Myocyte (in vitro differentiated cells): ENCODE measurements at places on chromosomes 11 and 22.

GRCh38 chr11:45102361-45102809, 44.1 kb upstream of the PRDM11 start:
- DNase-seq: no peak

DNA sequence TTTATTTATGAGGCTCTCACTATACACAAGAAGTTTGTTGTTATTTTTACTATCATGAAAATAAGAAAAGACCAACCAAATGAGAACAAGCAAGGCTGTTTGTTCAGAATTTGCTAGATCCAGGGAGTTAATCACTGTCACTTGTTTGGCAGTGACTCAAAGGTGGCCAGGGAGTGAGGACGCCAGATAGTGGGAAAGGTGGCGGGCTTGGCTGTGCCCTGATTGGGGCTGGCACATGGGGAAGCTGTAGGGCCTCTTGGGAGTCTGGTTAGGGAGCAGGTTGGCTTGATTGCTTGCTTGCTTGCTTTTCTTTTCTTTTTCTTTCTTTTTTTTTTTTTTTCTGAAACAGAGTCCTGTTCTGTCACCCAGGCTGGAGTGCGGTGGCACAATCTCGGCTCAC, 53.1 kb upstream of the SLC22A12 start:
- no peak for DNase-seq

GRCh38 chr11:43825217-43825816, 55.3 kb upstream of the ALKBH3 start:
- peak; percentile 41 for DNase-seq

DNA sequence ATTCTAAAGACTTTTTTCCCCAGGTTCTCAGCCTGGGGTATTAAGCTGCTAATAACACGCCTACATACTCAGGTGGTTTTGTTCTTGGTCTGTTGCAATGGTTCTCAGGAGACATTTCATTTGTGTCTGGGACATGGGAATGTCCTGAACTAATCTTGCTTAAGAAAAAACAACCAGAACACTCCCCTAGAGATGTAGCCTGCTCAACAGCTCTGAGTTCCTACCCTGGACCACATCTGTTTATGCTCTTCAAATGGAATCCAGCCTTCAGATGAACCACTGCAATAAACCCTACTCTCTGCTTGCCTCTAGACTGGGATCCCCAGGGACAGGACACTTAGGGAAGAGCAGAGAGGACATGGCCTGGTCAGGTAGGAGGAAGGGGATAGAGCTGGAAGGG, 29.9 kb downstream of the RELT start:
- DNase-seq: no peak

DNA sequence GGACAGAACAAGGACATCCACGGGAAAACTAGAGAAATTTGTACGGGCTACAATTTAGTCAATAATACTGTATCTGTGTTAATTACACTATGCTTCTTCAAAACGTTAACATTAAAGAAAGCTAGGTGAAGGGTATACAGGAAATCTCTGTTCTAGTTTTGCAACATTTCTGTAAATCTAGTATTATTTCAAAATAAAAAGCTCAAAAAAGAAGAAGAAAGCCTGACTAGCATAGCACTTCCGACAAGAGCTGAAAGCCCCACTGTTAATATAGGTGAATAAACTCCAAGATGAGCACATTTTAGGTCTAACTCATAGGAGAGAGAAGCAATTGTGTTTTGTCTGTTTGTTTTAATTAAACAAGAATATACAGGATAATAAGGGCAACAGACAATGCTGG, 299.7 kb downstream of the TTC28 start:
- no peak for DNase-seq

DNA sequence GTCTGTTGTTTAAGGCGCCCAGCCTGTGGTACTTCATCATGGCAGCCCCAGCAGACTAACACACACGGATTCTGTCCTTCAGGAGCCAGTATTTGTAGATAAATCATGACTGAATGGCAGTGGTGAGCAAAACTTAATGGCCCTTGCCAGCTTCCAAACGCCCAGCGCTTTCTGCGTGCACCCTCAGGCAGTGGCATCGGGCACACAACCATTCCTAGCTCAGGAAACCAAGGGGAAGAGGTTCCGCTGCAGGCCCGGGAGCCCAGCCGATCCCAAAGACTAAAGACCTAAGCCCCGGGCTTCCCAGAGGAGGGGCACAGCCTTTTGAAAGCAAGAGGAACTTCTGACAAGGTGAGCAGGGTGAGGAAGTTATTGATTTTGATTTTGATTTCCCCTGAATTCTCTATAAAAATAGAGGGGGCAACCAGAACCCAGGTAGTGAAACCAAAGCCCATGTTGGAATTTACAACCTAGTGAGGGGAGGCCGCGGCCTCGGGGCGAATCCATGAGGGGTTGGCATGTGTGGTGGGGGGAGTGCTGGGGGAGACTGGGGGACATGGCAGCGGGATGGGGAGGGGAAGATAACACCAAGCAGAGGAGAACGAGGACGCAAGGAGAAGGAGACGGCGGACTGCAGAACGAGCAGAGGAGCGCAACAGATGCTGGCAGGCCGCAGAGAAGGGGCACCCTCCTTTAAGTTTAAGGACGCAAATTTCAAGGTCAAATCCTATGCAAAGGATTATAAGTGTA, 79.9 kb upstream of the SEPTIN5 start:
- no peak for DNase-seq

- peak; percentile 28 for DNase-seq
Observed at GRCh38 chr11:68904248-68904847, 657 bp downstream of the IGHMBP2 start.

- peak; percentile 52 for DNase-seq
Observed at GRCh38 chr11:87281496-87281895, 243.8 kb downstream of the TMEM135 start.

GRCh38 chr11:100925935-100926334, 203.7 kb downstream of the PGR start:
- no peak for DNase-seq

- DNase-seq: no peak
Observed at GRCh38 chr11:111624608-111625007, 22.4 kb downstream of the SIK2 start.

- peak; percentile 95 for DNase-seq
Observed at GRCh38 chr11:12288212-12288930, 89.0 kb upstream of the PARVA start.

- DNase-seq: no peak
Observed at GRCh38 chr11:2258501-2259465, 11.6 kb downstream of the ASCL2 start.

DNA sequence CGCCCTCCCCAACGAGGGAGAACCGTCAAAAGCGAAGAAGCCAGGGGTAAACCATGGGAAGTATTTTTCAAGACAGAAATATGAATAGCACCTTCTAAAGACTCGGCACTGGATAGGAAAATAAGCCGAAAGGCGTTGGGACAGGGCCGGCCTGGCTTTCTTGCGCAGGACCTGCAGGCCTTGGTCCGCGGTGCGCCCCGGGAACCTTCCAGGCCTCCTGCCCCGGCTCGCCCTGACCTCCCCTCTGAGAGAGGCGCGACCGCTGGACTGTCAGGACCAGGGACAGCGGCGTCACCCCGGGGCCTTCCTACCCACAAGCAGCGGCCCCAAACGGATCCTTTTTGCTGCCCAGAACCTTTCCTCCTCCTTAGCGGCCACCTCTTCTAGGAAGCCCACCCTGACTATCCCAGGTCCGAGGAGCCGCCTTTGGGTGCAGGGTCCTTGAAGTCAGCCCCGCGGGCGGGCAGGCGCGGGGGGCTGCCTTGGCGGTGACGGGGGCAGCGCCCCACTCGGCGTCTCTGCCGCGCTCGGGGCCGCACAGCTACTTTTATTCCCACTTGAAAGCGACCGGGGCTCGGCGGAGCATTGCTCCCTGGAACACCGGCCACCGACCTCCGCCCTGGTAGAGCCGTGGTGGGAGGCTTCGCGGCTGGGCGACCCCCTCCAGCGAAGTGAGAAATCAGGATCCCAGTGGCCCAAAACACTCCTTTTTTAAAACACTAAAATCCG, 650 bp upstream of the MAPK11 start:
- peak; percentile 74 for DNase-seq

- no peak for DNase-seq
Observed at GRCh38 chr11:132161403-132162078, 791.1 kb downstream of the NTM start.

DNA sequence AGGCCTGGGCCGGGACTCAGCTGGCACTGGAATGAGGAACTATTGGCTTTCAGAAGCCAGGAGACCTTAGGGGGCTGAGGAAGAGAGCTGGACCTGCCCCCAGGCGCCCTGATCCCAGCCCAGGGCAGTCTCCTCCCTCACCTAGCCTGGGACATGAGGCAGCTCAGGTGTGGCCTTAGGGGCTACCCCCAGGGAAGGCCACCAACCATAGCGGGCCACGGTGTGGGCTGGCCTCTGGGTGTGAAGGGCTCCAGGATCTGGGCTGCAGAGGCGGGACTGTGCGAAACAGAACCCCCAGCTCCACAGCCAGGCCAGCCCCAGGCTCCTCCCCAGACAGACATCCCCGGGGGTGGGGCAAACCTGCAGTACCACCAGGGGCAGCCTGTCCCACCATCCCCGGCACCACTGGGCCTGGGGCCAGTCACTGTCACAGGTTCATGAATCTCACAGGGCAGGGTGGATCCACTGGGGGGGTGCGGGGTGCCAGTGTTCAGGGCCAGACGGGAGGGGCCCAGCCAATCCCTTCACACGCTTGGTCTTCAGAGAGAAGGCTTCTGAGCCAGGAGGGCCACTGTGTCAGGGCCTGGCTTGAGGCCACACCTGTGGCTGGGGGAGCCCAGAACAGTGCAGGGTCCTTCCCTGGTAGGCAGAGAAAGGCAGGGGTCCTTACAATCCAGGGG, 3.5 kb downstream of the PLXNB2 start:
- peak; percentile 72 for DNase-seq

DNA sequence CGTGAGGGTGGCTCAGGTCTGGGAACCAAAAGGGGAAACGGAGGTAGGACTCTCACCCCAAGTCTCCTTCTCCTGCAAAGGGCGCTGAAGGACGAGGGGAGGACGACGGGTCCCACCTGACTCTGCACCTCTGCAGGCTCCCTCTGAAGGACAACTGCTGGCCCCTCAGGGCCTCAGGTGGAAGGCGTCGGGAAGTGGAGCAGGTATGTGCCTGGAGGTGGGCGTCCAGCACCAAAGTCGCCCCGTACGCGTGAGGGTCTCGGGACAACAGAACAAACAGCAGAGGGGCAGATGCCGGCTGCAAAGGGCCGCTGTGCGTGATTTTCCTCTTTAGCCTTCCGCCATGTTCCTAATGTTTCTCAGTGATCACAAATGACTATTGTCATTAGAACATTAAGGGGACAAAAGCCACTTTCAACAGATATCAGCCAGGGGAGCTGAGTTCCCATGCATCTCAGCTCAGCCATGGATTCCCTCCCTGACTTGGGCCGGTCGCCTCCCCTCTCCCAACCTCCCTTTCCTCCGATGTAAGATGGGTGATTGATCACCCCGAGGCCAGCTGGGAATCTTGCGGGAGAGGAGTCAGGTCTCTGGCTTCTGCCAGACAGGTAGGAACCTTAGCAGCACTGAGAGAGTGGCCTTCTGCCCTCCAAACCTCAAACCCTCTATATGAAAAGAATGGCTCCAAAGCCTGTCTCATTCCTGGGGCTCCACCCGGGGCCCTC, 836 bp downstream of the SLC16A8 start:
- no peak for DNase-seq

- DNase-seq: no peak
Observed at GRCh38 chr22:46697811-46698515, 40.1 kb downstream of the CERK start.

GRCh38 chr22:23283591-23284503, 103.5 kb downstream of the BCR start:
- DNase-seq: no peak

- DNase-seq: peak; percentile 99
Observed at GRCh38 chr22:23183061-23183698, 2.9 kb downstream of the BCR start.

DNA sequence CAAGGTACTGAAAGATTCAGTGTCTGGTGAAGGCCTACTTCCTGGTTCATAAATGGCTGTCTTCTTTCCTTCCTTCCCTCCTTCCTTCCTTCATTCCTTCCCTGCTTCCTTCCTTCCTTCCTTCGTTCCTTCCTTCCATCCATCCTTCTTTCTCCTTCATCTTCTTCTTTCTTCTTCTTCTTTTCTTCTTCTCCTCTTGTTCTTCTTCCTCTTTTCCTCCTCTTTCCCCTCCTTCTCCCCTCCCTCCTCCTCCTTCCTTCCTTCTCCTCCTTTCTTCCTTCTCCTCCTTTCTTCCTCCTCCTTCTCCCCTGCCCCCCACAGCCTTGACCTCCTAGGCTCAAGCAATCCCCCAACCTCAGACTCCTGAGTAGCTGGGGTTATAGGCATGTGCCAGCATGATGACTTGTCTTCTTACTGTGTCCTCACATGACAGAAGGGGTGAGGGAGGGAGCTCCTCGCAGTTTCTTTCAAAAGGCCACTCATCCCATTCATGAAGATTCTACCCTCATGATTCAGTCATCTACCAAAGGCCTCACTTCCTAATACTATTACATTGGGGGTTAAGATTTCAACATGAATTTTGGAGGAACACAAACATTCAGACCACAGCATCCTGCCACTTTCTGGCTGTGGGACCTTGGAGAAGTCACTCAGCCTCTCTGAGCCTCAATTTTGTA, 22.6 kb upstream of the CCDC134 start:
- no peak for DNase-seq

DNA sequence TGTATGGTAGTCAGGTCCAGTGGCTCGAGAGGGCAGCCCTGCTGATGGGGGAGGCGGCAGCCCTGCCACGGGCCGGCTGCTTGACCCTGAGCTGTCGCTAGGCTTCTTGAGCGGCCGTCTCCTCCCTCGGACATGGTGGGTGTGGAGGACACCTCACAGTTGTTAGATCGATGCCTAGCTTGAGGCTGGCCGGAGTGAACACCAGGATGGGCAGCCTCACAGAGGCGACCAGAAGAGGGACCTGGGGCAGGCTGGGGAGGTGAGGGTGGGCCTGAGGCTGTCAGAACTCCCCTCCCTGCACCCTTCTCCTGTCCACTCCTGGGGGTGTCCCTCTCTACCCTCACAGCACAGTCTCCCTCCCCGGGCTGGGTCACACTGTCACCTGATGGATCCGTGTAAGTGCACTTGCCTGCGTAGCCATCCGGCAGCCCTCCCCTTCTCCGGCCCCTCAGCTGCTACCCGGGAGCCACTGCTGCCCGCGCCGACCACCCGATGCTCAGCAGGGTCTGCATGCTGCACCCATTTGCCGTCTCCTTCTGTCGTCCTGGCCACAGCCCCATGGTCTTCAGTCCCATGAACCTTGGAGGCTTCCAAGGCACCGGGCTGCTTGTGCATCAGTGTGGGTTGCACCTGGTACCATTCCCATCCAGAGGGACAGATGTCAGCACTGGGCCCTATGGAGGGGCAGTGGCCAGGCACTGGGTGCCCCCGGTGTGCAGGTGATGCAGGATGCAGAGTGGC, 394.1 kb downstream of the TBC1D22A start:
- no peak for DNase-seq

DNA sequence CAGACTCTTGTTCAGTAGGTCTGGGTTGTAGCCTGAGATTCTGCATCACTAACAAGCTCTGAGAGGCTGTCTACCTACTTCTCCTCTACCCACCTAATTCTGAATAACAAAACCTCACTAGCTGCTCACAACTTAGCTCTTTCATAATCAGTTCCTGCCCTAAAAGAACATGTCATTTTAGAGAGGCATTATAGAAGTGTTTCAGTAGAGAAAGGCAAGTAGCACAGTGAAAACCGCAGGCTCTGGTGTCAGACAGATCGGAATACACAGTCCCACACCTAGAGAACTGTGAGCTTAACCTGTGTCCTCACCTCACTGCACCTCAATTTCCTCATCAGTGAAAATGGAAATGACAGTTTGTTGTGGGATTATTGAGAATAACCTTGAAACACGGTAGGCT, 1337.6 kb upstream of the TENM4 start:
- DNase-seq: no peak

- DNase-seq: no peak
Observed at GRCh38 chr11:7261578-7261977, 9.9 kb downstream of the SYT9 start.
